ENCODE measurements at places on chromosomes 2 and 18.
A peak's percentile ranks its signal among the peaks of the same experiment; 100 is the strongest.

GRCh38 chr2:29480426-29480825 lies 365.2 kb downstream of the CLIP4 start:
- no peak for DNase-seq

- DNase-seq, result peak; percentile 39
These were observed 205.1 kb downstream of the ARL4C start for GRCh38 chr2:234291765-234292204.

GRCh38 chr2:157784823-157785175 lies 91.3 kb downstream of the ACVR1 start:
- DNase-seq, result no peak

DNA sequence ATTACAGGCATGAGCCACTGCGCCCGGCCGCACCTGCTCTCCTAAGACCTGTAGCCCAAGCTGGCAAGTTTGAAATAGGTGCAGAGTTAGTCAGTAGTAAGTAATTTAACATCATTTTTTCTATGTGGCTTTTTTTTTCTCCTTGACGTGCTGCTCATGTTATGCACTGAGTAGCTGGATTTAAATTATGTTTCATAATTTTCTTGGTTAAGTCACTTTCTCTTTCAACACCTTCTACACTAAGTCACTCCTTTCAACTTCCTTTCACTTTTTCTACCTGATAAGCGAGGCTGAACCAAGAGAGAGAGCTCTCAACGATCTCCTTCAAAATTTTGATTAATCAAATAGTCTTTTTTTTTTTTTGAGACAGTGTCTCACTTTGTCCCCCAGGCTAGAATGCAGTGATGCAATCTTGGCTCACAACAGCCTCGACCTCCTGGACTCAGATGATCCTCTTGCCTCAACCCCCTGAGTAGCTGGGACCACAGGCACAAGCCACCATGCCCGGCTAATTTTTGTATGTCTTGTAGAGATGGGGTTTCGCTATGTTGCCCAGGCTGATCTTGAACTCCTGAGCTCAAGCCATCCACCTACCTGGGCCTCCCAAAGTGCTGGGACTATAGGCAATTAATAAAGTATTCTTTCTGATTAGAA lies 13.1 kb downstream of the CASP8 start:
- no peak for DNase-seq

- no peak for DNase-seq
These were observed 17.1 kb downstream of the OSBPL6 start for GRCh38 chr2:178211460-178211859.

DNA sequence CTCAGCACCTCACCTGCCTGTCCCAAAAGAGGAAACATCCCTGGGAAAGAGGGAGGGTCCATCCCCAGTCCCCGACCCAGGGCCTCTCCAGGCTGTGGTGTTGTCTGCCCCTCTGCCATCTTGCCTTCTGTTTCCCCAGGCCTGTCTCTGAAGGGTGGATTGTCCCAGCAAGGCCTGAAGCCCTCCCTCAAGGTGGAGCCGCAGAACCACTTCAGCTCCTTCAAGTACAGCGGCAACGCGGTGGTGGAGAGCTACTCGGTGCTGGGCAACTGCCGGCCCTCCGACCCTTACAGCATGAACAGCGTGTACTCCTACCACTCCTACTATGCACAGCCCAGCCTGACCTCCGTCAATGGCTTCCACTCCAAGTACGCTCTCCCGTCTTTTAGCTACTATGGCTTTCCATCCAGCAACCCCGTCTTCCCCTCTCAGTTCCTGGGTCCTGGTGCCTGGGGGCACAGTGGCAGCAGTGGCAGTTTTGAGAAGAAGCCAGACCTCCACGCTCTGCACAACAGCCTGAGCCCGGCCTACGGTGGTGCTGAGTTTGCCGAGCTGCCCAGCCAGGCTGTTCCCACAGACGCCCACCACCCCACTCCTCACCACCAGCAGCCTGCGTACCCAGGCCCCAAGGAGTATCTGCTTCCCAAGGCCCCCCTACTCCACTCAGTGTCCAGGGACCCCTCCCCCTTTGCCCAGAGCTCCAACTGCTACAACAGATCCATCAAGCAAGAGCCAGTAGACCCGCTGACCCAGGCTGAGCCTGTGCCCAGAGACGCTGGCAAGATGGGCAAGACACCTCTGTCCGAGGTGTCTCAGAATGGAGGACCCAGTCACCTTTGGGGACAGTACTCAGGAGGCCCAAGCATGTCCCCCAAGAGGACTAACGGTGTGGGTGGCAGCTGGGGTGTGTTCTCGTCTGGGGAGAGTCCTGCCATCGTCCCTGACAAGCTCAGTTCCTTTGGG lies 47.2 kb downstream of the BOLA3 start:
- no peak for DNase-seq

GRCh38 chr2:166376488-166376828 lies 714 bp upstream of the SCN9A start:
- no peak for DNase-seq

GRCh38 chr2:3241971-3242746 lies 135.5 kb downstream of the EIPR1 start:
- DNase-seq, result no peak

GRCh38 chr18:52999633-53000032 lies 659.6 kb downstream of the DCC start:
- no peak for DNase-seq

DNA sequence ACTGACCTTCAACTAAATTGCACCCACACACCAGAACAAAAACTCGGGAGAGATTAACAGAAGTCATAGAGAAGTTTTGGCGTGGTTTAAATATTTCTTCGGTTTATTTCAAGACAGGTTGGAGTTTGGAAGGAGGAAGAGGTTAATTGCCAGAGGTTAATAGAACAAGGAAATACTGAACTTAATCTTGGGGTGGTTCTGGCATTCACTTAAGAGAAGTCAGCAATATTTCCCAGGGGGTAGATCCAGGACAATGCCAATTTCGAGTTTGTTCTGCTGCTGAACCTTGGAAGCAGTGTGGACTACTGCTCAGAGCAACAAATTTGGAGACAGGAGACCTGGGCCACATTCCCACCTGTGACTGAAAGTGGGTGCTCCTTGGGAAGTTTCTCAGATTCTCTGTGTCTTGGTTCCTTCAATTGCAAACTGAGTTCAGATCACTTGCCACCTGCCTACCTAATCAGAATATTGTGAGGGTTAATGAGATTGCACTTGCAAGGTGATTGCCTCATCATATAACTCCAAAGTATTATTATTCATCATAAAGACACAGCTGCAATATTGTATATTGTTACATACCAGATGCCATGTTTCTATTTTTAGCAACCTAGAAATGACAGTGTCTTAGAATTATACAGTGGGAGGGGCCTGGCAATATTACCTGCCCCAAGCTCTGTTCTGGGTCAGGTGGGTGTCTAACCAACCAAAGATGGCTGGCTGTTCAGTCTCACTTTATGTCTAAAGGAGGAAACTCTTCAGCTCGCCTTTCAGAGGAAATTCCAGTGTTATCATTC lies 217.4 kb downstream of the CDCA7 start:
- no peak for DNase-seq

DNA sequence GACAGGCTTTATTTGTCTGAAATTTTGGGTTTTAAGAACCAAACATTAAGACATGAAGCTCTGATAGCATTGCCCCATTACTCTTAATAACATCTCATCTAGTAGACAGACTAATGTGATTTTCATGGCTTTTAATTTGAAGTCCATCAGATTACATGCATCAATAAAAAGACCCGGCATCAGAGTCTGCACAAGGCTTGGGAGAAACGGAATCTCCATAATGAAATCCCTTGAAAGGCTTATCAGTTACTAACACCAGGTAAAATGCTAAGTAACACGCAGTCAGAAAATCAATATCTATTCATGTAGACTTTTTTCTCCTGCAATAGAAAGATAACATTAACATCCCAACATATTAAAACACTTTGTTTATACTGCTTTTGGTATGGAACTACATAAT lies 1485.2 kb upstream of the DDX18 start:
- DNase-seq, result no peak

DNA sequence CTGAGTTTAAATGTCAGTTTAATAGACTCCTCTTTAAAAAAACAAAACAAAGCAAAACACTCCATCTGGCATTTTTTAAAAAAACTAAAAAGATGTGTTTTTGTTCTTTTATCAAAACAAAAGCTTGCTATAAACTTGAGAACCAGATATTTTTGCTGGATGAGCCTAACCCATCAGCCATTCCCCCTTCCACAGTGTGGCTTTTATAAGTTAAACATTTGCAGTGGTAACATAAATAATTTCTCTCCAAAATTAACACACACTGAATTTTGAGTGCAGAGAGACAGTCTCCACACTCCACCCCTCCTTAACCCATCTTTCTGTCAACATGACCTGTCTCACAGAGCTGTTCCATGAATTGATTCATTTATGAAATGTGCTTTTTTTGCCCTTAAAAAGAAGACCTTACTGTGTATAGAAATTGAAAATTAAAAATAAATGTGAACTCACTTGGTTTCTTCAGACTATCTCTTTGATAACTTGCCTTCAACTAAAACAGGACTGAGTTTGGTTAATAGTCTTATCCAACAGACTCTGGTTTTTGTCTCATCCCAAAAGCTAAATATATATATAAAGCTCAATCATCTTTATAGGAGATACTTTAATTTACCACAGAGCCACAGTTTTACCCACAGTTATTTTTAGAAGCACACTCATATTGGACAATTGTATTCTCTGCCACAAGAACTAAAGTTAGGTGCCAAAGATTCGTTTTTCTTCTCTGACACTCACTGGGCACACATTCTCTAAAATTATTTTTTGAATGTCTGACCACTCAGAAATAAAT lies 64.8 kb upstream of the STK39 start:
- DNase-seq, result no peak

- DNase-seq, result no peak
These were observed 1.4 kb downstream of the NOL4 start for GRCh38 chr18:34223164-34223892.

GRCh38 chr2:135664623-135665068 lies 77.0 kb upstream of the UBXN4 start:
- DNase-seq, result no peak

- DNase-seq, result peak; percentile 54
These were observed 35.3 kb downstream of the GALNT1 start for GRCh38 chr18:35616664-35617423.

GRCh38 chr2:65714866-65715265 lies 282.5 kb upstream of the SPRED2 start:
- no peak for DNase-seq
